ACHN (cell line): ENCODE measurements at places on chromosomes 5 and 9.
A peak's percentile ranks its signal among the peaks of the same experiment; 100 is the strongest.

DNA sequence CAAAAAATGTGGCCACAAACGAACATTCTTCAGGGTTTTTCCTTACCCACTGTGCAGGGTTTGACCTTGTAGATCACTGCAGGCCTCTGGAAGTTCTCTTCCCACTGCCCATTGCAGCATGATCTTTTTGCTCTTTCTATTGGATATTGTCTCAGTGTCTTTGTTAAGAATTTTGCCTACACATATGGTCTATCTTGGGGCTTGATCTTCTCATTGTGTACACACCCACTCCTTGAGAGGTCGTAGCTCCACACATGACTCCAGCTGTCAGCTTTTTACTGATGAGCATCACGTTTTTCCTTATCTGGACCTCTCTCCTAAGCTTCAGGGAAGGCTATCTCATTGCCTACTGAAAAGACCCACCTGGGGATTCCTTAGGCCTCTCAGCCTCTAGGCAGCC, 3.0 kb upstream of the GLRX start:
- no peak for DNase-seq

- DNase-seq, result no peak
These were observed 151.0 kb upstream of the RFX3 start for GRCh38 chr9:3676766-3677165.

DNA sequence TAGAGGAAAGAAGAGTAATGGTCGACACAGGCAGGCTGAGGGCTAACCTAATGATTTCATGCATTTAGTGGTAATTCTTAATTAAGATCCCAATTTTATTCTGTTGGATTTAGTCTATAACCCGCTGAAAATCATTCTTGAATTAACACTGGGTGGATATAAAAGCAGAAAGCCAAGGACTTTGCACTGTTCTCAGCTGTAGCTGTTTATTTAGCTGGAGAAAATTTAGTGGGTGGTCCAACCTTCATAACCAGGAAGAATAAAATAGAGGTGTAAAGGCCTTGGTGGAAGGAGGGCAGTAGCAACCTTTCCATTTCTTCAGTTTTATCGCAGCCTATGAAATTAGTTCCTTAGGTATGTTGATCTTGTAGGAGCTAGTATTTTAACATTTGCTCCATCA, 92.3 kb downstream of the GHR start:
- no peak for DNase-seq

GRCh38 chr9:130423272-130423671, 21.5 kb upstream of the ASS1 start:
- DNase-seq, result no peak

DNA sequence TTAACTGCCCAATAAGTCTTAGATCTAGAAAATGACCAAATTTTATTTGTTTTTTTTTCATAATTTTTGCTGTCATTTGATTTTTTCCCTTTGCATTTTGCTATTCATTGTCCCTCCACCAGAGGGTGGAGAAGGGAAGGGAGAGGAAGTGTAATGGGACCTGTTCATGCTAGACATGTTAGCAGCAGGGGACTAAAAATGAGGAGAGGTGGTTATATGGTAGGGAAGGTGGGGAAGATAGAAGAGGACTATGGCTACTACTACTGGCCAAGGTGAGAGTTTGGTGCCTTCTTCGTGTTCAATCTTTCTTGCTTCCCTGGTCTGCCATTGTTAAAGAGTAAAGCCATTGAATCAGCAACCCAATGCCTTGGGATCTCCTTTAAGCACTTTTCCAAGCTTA, 6.4 kb downstream of the GRIA1 start:
- peak; percentile 41 for DNase-seq

GRCh38 chr9:5315187-5315923, 10.8 kb upstream of the RLN2 start:
- no peak for DNase-seq

DNA sequence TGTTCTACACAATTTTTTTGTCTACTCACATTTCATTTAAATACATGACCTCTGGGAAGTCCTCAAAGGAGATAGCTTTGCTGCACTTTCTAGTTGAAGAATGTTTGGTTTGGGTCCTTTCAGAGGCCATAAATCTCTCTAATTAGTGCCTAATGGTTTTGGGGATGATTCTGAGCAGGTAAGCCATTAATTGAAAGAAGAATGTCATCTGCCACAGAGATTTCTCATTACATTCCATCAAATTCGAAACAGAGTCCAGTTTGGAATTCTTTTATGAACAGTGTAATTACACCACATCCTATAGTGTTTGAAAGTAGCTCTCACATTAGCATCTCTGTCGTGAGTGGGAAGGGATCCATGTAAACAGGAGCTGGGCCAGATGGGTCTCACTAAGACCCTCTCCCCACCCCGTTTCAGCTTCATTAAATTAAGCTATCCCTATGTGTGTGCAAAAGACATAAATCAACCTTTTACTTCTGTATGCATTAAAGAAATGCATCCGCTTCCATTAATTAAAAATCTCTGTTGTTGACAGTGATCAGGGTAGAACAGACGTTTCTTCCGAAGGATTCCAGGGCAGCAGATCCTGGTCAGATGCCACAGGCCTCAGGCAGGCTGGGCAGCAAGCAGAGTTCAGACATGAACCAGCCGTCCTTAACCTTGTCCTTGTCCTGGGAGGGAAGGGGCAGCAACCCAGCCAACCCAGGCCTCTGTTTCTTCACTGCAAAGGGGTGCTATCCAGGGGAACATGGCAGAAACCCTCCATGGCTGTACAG, 99.8 kb upstream of the MAP1B start:
- no peak for DNase-seq
